ENCODE measurements at places on chromosomes 12 and 14.

- no peak for DNase-seq
Observed at GRCh38 chr12:12946686-12947355, 5.1 kb downstream of the GPRC5D start.

DNA sequence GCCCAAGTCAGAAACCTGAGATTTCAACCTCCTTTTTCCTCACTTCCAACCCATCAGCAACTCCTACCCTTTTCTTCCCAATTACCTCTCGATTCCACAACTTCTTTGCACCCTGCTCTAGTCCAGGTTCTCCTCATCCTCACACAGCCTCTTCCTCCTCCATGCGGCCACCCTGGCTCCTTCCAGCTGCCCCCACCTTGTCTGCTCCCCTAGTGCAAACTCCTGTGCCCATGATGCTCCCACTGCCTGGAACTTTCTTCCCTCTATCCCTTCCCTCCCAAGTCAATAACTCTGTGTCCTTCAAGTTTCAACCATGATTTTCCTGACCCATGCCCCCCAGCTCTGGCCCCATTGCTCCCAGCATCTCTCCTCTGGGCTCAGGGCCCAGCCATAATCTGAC is 17.3 kb downstream of the SELPLG start:
- DNase-seq: no peak

DNA sequence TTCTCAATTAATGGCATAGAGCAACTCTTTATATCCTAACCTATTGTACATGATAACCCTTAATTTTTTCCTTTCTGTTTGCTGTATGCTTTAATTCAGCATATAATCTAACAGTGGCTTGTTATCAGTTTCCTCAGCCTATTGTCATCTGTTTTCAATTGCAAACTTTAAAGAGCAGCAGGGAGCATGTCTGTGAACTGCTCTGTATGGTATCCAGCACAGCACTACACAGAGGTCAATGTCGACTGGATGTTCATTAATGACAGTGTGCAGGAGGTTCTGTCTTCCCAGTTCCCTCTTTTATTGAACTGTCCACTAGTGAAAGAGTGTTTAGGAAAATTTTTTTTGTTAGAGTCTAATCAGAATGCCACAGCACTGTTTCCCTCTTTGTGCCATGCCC is 609.1 kb downstream of the SOX5 start:
- DNase-seq: no peak

- no peak for DNase-seq
Observed at GRCh38 chr12:51027342-51027835, 1.2 kb upstream of the SLC11A2 start.

DNA sequence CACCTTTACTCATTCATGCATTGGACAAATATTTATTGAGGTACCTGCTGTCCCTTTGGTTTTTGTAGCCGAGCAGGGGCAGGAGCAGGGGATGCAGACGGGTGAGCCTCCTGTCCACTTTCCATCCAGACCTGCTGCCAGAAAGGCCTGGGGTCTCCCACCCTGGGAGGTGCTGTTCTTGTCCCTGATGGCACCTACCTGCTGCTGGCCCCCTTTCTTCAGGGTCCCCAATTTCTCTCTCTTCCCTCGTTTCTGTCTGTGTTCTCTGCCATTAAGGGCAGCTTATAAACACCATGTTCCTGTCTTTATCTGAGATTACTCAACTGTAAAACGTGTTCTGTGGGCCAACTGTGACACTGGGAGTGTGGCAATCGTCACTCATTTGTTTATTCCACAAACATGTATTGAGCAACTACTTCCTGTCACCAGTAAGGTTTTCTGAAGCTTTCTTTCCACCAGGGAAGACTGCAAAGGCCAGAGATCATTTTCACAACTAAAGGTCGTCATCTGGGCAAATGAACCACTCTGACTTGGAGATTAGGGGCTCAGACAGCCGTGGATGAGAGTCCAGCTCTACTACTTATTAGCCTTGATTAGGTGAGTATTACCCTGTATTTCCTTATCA is at the start of gene HAL:
Gene HAL, minus strand, starts transcription at position 311 of the 625 bp plus-strand sequence. CDS start 434 bp downstream, outside the sequence.
- no peak for DNase-seq

GRCh38 chr12:29234552-29234951 is 85.5 kb downstream of the FAR2 start:
- no peak for DNase-seq

GRCh38 chr12:13504074-13504473 is 307.5 kb downstream of the EMP1 start:
- no peak for DNase-seq

DNA sequence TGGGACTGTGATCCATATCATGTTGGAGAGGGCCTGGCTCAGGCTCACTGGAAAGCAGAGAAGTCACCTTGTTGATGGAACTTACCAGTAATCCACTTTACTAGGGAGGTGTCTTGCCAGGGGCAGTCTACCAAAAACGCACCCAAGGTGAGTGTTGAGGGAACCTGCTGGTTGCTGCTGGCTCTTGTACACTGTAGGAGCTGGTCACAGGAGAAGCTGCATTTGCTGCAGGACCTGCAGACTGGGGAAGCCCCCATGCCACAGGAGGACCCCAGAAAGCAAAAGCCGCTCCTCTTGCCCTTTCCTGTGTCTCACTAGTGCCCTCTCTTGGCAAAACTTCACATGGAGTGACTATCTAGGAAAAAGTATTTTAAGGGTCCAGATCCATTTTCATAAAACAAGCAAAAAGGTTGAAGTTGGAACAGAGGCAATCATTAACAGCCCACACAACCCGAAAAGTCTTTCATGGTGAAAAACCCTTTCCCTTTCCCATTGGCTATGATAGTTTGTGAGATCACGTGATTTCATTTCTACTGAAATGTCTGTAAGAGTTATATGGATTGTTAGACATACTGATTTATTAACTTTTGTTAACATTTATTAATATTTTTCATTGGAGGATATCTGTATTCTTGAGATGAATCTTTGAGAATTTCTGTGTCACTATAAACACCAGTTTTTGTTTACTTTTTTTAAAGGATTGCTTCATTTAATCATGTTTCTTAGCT is 59.2 kb downstream of the RASSF8 start:
- DNase-seq: no peak

DNA sequence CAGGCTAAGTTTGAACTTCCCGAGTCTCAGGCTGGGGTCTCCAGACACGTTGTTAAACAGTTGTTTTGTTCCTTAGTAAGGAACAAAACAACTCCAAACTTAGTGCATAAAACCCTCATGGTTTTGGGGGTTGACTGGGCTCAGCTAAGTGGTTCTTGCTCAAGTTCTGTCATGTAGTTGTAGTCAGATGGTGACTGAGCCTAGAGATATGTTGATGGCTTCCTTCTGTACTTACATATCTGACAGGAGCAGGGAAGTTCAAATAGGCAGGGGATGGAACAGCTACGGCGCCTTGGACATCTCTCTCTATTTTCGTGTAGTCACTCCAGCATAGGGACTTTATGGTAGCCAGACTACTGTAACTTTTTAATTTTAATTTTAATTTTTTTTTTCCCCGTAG is 45.7 kb downstream of the SPATS2 start:
- DNase-seq: no peak

GRCh38 chr14:58354808-58355207 is 40.9 kb upstream of the TOMM20L start:
- DNase-seq: no peak

DNA sequence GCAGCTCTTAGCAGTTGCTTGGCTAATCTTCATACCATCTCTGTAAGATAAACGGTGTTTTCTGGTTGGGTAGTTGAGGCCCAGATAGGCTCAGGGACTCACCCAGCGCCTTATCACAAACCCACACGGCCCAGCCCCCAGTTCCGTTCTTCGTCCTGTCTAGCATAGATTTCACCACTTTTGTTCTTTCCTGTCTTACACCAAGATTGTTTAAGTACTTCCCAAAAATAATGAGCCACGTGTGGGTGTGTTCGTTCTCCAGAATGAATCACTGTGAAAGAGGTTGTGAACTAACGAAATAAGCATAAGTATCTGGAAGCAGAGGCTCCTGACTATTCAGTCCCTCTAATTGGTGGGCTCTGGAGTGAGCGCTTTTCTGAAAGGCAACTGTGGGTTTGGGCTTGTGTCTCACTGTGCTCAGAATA is 21.4 kb downstream of the ACVR1B start:
- DNase-seq: no peak

GRCh38 chr12:12930633-12931219 is 21.2 kb downstream of the GPRC5D start:
- DNase-seq: no peak

- no peak for DNase-seq
Observed at GRCh38 chr12:108424026-108424425, 84.9 kb upstream of the CMKLR1 start.

DNA sequence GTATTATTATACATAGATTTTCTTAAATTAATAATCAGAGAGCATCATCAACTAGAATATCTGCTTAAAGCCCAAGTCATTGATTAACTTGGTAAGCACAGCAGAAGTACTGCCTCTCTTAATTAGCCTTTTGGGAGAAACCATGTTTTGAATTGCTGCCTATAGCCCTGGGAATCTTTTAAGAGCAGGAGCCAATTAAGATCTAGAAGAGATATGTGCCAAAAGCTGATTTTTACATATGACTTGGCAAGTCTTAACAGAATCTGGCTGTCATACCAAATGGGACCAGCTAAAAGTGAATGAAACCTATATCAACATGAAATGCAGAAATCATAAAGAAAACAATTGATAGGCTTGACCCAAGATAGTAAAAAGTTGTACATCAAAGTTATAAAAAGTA is 23.2 kb upstream of the WNK1 start:
- no peak for DNase-seq

DNA sequence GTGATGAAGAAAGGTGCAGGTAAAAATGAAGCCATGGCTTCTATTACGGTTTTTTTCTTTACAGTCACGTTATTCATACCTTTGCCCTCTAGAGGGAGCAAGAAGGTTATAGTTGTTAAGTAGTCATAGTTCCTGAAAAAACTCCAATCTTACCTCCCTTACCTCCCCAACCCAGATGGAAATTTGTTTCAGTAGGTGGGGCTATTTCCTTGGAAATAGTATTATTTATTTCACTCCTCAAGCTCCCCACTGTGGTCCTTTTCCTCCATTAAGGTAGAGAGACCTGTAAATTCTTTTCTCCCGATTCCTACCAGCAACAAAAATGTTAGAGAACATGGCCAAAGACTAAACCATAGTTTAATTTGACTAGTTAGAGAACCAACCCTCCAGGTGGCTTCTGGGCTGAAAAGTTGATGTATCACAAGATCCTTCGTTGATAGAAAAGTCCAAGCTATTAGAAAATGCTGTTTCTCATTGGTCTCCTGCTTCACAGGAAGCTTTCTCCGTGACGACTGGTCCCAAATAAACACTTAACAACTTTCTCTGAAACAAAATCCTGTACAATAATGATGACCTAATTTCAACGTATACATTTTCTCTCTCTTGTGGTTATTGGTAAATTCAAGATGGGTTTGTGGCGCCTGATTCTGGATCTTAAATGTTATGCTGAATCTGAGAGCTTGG is 43.5 kb downstream of the TMX1 start:
- no peak for DNase-seq

- peak; percentile 3 for DNase-seq
Observed at GRCh38 chr14:104975481-104976197, 2.5 kb downstream of the AHNAK2 start.

GRCh38 chr12:79324571-79324970 is 366.2 kb downstream of the PAWR start:
- DNase-seq: no peak

GRCh38 chr14:23076785-23077408 is 18.0 kb downstream of the ACIN1 start:
- DNase-seq: no peak

- no peak for DNase-seq
Observed at GRCh38 chr12:67386869-67387565, 117.9 kb downstream of the CAND1 start.

DNA sequence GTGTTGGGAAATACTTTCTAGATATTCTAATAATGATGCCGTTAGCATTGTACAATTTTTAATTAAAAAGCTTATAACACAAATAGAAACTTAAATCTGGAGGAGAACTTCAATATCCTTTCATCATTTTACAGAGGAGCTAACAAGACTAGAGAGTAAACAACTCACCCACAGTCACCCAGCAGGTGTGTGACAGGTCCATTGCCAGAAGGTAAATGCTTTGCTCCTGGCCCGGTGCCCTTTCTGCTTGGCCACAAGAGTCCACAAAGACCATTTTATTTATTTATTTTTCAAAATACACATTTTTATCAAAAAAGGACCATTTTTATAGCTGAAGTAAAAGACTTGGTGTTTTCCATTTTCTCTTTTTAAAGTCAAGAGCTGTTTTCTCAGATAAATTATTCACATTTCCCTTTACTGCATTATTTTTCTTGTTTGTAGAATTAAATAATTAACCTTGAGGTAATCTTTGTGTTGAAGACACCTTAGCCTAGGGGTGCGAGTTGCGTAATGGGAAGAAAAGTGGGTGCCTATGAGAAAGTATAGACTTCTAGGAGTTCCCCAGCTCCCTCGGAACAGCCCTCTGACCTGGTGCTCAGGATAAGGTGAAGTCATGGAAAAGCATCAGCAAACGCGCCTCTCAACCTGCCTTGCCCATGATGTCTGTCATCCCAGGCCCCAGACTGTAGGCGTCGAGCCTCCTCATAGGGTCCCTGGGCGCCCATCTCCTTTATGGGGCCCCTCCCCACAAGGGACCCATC is 26.3 kb upstream of the AMIGO2 start:
- DNase-seq: no peak

GRCh38 chr14:68786491-68787091 is 6.3 kb downstream of the ZFP36L1 start:
- DNase-seq: no peak

DNA sequence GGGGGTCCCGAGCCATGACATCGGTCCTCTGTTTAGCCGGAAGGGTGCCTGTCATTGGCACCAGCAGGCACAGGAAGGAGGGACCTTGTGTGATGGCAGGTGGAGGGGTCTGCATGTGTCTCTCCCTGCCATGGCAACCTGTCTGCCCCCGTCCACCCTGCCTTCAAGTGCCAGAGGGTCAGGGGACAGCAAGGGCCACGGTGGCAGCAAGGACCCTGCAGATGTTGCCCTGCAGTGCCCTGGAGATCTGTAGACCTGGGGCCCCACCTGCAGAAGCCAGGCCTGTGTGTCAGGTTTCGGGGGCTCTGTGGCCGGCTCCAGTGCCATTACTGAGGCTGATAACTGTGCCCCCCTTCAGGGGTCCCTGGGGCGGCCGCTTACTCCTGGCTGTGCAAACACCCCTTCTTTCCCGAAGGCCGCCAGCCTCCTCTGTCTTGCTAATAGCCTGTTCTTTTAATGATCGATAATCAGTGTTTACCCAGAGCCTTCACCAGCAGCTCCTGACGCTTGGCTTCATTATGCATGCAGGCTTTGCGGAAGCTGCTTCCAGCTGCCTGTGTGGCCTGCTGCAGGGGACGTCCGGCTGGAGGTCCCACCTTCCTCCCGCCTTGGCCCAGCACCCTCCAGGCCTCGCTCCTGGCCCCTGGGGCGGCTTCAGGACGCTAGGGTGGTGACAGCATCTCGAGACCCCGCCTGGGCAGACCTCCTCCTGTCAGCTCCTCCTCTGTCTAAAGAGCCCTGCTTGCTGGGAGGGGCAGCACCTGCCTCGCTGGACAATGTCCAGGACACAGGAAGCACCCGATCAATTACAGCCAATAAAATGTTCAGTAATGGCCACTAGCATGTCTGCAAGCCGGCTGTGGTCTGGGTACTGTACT is 153.0 kb downstream of the KIF26A start:
- no peak for DNase-seq

- DNase-seq: no peak
Observed at GRCh38 chr14:94646066-94646465, 33.9 kb downstream of the SERPINA3 start.
